Stimulated activated CD4-positive, alpha-beta T cell treated with anti-CD3 and anti-CD28 coated beads, Interleukin-1b, Interleukin-23, amount 100 ng/mL, for 24 hours (primary cell): ENCODE measurements at places on chromosomes 4 and X.
A peak's percentile ranks its signal among the peaks of the same experiment; 100 is the strongest.

DNA sequence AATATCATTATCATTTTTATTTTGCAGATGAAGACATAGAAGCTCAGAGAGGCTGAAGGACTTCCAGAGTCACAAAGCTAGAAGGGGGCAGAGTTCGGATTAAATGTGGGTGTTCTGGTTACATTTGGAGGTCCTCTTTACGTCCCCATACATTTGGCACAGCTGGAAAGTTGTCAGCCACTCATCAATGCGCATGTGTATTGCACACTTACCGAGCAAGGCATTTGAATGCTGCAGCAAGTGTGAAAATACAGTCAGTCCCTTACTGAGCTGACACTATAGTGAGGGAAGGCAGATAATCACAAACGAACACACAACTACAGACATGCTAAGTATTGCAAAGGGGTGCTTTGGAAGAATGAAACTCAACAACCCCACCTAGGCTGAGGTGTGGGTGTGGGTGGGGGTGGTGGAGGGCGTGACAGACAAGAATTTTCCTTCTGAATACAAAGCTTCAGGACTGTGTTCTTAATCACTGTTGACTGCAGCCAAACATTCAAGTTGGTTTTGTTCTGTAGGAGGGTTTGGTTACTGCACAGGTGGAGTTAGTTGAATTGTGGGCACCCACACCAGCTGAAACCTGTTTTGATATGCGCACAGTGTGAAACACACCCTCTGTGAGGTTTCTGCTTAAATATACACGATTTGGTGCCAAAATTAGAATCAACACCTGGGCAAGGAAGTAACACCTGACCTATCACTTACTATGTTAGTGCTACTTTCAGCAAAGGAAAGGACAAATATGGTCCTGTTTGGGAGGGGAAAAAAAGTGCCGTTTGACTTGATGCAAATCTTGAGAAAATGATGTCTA lies 72.4 kb downstream of the COQ2 start:
- no peak for DNase-seq

DNA sequence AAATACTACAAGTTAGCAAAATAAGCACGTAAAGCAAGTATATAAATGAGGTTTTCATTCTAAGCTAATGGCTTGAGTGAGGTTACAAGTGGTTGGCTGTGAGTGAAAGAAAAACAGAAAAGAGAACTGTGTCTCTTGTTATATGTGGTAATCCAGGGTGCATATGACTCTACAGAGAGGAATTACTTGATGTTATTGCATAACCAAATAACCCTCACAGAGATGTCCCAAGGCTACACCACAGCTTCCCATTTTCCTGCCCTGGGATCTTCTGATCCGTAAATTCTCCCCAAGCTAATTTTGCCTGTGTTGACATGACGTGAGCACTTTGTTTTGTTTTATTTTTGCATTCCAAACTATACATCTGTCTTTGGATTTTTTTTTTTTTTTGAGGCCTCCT lies 470.0 kb upstream of the INTU start:
- no peak for DNase-seq

- no peak for DNase-seq
Observed at GRCh38 chrX:74251006-74251930, 52.7 kb upstream of the ZCCHC13 start.

DNA sequence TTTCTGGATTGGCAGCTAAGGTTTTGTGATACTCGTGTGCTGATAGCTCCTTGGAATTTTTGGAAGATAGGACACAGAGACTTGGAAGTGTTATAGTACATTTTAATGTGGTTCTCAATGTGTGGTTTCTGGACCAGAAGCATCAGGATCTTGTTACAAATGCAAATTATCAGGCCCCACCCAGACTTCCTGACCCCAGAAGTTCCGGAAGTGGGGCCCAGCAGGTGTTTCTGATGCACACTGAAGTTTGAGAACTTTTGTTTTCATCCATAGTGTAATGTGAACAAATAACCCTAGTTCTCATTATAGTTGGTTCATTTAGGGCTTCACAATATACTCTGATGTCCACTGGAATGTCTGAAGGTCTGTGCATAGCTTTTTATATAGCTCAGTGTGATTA lies 49.6 kb downstream of the LAMP2 start:
- DNase-seq, result no peak

GRCh38 chrX:52574416-52575275 lies 57.8 kb upstream of the XAGE1B start:
- DNase-seq, result no peak

- no peak for DNase-seq
Observed at GRCh38 chrX:120453985-120454384, 15.1 kb downstream of the LAMP2 start.

DNA sequence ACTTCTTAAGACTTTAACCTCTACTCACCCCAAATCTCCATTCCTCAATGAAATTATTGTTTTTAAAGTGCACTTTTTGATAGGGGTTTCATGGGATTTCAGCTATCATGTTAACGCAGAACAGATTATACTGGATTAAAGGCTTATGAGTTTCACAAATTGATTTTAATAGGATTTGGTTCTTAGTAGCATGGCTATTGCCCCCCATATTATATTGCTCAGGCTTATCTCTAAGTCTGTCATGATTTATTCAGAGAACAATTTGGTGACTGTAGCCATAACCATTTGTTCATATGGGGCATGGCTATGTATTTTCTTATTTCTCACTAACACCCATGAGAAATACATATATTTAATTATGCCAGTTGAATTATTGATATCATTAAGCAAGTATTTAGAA lies 57.0 kb downstream of the MND1 start:
- no peak for DNase-seq

DNA sequence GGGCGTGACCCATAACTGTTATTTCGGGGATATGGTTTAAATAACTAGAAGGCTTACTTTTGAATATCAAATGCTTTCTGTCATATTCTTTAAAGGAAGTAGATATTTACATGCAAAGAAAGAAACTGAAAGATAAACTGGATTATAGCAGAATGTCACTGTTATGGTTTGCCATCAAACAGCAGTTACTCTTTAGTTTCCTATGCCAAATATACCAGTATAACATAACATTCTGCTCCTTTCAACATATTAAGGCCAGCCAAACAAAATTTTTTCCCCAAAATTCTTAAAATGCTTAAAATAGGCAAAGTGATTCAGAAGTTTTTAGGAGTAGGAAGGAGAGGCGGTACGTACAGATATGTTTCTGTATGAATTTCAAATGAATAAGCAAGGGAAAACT lies 27.0 kb downstream of the KDM6A start:
- DNase-seq, result no peak

- DNase-seq, result no peak
Observed at GRCh38 chr4:146278986-146279385, 64.6 kb downstream of the REELD1 start.

GRCh38 chrX:40651620-40652223 lies 4.4 kb upstream of the CXorf38 start:
- DNase-seq, result peak; percentile 69

DNA sequence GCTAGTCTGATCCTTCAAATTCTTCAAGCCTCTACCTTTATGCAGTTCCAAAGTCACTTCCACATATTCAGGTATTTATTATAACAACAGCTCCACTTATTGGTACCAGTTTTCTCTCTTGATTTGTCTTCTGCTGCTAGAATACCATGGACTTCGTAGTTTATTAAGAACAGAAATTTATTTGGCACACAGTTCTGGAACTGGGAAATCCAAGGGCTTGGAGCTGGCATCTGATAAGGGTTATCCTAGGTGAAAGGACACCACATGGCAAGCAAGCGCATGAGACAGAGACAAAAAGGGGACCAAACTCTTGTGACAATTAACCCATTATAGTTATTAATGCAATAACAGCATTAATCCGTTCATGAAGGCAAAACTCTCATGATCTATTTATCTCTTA lies 600.5 kb upstream of the ATOH1 start:
- no peak for DNase-seq

GRCh38 chrX:137425986-137426385 lies 139.9 kb upstream of the ZIC3 start:
- DNase-seq, result no peak

DNA sequence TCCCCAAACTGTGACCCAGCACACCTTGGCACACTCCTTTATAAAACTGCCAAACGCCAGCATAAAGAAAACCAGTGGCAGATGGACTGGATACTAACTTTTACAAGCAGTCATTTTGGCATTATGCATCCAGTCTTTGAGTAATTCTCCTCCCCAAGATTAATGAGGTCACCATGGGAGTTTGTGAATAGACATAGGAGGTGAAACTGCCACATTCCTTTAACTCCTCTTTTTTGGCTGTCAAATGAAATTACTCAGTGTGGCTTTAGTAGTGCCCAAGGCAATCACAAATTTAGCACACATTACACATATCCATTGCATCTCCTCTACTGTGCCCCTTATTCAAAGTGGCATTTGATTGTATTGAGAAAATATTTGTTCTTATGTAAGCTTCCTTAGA lies 315.3 kb upstream of the FGF13 start:
- no peak for DNase-seq

DNA sequence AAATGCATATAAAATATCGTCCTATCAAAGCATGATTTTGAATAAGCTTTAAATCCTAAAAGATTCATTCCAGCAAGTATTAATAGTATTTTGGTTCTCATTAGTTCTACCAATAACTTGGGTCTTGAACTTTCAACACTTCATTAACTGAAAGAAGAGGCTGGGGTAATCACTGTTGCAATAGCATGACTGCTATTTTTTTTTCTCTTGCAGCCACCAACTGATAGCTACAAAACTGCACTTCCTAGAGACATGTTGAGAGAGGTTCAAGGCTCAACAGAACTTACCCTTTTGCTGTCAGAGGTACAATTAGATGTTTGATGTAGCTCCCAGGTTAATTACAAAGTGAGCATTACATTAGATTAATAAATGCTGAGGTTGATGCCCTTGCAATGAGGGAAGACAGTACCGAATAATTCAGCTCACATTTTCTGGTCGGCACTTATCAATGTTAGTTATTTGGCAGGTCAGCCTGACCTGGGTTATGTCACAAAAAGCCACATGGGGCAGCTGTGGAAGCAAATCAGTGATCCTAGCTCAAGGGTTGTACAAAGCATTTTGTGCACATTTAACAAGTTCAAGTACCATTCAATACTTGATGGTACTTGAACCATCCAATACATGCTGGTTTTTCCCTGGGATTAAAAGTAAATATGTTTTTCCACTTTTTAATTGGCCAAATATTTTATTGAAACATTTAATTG lies 29.9 kb upstream of the TET2 start:
- no peak for DNase-seq

- DNase-seq, result no peak
Observed at GRCh38 chr4:15164571-15164970, 162.3 kb downstream of the CPEB2 start.

DNA sequence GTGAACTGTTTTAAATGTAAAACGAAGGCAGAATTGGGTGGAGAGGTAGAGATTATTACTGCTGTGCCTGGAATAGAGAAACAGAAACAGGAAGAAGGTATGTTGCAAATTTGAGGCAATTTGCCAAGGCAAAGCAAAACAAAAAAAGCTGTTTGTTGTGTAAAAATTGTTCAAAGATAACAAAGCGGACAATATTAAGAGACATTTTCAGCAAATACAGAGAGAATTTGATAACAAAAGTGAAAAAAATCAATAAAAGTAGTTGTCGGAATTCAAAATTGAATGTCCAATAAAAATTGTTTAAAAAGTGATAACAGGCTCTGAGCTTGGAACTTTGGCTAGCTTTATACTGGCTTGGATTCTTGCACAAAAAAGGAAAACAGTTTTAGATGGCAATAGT lies 14.4 kb upstream of the SMS start:
- DNase-seq, result no peak

GRCh38 chrX:20333672-20334071 lies 67.0 kb upstream of the RPS6KA3 start:
- DNase-seq, result peak; percentile 3

DNA sequence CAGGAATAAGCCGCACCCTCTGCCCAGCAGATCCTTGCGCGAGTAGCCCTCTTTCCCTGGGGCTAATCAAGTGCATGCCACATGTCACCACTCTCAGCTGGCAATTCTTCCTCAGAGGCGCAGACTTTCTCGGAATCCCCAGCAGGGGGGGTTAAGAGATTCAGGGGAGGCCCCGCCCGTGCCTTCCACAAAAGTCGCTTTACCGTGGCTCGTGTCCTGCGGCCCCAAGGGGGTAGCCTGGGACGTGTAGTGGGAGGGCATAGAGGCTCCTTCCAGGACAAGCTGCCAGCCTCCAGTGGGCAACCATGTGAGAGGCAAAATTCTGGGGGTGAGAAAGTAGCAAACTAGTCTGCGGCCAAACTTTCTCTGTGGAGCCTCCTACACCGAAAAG lies 652 bp downstream of the SRPX start:
- no peak for DNase-seq

DNA sequence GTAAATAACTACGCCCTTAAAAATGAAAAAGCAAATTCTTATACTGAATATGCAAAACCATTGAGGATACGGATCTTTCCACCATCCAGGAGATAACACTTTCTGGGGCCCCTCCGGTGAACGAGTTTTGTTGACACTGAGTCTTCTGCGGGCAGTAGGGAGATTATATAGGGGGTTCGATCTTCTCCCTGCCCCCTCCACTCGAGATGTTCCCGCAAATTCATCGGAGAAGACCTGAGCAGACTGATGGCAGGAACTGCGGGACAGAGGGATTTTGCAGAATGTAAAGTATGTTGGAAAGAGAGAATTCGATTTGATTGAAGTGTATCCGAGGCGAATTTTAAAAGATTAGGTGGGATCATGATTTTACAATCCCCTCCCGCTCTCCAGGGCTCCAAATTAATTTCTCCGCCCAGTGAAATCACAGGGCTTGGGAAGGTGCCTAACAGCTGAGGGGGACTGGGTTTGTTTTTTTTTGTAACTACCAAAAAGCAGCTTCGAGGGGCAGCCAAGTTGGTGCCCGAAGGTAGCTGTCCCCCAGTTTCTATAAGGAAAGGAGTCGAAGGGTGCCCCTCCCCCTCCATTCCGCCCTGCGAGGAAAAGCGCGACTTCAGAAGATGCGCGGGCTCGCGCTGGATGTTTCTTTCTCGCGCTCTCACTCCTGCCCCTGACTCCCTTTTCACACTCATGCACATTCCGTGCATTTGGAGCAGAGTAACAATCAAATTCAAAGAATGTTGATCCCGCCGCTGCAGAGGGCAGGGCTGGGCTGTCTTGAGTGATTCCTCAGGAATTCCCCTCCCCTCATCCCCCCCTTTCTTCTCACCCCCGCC lies 1.2 kb downstream of the TMEM255A start:
- no peak for DNase-seq

GRCh38 chr4:57193209-57193810 lies 83.1 kb upstream of the IGFBP7 start:
- no peak for DNase-seq

- DNase-seq, result no peak
Observed at GRCh38 chrX:135170877-135171519, at the start of gene CT55. TSS of gene CT55 (minus strand) at chrX:135171398. CDS start at chrX:135171171, 227 bp downstream.

GRCh38 chrX:74370487-74370886 lies 50.8 kb upstream of the SLC16A2 start:
- no peak for DNase-seq

DNA sequence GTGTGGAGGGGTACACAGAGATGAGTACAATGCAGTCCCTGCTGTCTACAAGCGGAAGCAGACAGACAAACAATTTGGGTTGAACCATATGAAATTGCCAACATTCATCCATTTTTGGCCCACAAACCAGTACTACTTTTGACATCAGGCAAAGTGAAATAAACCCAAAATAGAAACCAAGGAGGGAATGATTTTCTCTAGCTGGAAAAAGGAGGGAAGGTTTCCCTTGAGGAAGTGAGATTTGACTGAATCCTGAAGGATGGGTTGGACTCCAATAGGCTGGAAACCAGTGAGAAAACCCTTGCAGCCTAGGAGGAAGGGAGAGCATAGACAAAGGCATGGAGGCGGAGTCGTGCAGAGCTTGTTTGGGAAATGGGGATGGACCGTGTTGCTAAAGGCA lies 63.5 kb upstream of the PJA1 start:
- no peak for DNase-seq
